ENCODE measurements at places on chromosomes 5 and 9.

DNA sequence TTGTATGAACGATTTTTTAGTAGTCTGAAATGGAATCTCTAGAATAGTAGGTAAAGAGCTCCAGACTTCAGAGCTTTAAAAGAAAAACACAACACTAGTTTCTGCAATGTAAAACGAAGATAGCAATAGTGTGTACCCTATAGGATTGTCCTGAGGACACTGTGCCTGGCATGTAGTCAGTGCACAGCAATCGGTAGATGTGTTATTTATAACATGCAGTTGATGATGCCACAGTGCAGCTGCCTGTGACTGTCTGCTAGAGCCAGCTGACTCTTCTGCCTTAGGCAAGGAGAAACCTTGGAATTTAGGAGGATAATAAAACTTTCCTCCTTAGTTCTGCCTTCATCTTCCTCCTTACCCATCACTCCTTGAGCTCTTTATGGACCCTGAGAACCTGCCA lies 27.7 kb upstream of the TMOD1 start:
- DNase-seq = no peak

DNA sequence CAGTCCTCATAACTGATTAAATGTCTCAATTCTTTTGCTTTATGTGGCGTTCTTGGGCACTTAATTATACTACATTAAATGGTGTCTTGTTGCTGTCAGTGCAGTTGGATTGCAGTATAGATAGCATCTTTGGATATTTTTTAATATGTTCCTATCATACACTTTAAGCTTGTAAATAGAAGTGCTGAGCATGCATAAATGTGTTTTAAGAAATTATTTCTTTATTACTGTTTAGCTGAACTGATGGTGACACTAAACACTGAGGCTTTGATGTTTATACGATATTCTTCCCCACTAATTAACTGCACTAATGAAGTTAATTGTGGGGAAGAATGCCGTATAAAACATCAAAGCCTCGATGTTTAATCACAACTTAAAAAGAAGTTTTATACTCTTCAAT lies 116.6 kb downstream of the TLE4 start:
- no peak for DNase-seq

DNA sequence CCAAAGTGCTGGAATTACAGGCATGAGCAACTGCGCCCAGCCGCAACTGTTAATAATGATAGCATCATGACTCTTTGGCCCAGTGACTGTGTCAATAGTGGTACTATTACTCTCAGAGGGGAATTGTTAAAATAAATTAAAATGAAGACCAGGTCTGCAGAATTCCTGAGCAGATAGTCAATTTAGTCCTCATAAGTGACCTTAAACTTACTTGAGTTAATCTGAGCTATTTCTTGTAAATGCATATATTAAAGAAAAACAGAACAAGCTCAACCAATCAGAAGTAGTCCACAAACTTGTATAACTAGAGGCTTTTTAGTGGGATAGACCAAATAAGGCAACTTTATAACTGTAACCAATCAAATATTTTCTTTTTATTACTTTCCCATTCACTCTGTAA lies 1.7 kb upstream of the RECK start:
- no peak for DNase-seq

DNA sequence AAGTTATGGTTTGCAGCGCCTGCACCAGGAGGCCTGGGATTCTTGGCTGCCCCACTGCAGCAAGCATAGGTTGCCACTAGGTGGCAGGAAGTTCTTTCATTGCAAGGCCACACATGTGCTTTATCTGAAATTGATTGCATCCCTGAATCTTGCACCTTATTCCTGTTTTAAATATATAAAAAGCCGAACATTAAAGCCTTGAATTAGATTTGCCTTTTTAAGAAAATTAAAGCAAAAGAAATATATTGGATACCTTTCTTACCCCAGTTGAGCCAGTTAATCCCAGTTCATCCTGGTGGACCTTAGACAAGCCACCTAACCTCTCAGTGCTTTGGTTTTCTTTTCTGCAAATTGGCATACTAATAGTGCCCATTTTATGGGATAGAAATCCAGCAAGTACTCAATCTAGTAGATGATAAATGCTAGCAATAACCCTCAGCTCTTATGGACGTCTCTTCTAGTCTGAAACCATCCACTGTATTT lies 6.3 kb upstream of the TRMT10B start:
- DNase-seq = peak; percentile 35

DNA sequence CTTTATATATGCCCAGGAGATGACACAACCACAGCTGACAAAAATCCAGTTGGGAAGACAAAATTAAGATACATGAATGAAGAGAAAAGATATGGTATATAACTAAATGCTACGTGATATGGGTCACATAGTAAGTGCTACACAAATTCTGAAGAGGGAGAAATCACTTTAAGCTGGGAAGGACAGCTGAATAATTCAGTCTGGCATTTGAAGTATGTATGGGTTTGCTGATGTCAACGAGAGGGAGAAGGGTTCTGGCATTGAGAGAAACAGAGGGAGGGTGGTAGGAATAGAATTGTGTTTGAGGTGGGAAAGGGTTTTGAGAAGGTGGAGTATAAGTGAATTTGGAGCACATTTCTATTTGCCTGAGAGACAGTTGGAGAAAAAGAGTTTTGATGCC lies 6.7 kb upstream of the SLIT3 start:
- DNase-seq = no peak

- no peak for DNase-seq
These were observed 365.8 kb upstream of the DAP start for GRCh38 chr5:11126844-11127243.

DNA sequence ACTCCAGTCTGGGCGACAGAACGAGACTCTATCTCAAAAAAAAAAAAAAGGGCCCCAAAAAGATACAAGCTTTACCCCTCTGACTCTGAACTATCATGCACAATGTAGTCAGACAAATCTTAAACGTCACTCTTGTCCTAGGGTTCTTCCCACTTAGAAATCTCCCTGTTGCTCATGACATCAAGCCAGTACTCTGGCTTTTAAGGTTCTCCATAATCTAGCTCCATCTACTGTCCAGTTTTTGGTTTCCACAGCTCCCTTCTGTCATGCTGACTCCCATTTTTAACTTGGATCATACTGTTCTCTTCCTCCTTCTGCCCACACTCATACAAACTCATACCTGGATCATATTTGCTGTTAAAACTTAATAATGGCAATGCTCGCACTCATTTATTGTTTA lies 156.7 kb upstream of the TLX3 start:
- no peak for DNase-seq

DNA sequence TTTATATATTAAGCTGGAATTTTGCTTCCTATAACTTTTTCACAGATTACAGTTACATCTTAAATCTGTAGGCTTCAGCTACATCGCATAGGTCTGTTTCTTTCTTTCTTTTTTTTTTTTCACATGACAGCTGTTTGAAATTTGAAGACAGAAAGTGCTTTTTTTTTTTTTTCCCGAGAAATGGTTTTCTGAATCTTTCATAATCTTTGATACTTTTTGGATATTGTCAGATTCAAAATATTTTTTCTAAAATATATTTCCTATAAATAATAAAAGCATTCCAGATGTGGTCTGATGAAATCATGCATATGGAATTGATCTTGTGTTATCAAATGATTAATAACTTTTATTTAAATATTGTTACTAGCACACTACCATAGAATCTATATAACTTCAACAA lies 212.2 kb downstream of the TAF11L14 start:
- no peak for DNase-seq

DNA sequence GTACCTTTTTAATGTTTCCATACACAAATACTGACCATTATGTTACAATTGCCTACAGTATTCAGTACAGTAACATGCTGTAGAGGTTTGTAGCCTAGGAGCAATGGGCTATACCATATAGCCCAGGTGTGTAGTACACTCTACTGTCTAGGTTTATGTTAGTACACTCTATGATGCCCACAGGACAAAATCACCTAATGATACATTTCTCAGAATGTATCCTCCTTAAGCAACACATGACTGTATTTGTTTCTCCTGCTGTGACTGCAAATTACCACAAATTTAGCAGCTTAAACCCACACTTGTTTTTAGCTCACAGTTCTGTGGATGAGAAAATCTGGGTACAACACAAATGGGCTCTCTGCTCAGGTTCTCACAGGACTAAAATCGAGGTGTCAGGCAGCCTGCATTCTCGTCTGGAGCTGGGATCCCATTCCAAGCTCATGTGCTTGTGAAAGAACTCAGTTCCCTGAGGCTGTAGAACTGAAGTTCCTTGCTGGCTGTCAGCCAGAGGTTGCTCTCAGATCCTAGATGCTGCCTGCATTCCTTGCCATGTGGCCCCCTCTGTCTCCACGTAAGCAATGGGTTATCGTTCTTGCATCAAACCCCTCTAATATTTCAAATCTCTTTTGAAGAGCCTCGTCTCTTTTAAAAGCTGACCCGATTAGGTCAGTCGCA lies 38.6 kb upstream of the PIK3R1 start:
- no peak for DNase-seq

GRCh38 chr9:19457693-19458009 lies 48.8 kb downstream of the ACER2 start:
- no peak for DNase-seq

GRCh38 chr9:79470954-79471353 lies 100.8 kb upstream of the TLE4 start:
- DNase-seq = no peak

DNA sequence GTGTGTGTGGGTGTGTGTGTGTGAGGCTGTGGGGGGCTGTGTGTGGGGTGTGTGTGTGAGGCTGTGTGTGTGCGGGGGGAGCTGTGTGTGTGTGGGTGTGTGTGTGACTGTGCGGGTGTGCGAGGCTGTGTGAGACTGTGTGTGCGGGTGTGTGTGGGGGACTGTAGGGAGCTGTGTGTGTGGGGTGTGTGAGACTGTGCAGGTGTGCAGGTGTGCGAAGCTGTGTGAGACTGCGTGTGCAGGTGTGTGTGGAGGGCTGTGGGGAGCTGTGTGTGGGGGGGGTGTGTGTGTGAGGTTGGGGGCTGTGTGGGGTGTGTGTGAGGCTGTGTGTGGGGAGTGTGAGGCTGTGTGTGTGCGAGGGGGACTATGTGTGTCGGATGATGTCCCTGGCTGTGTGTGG lies 23.2 kb downstream of the AHRR start:
- DNase-seq = no peak

DNA sequence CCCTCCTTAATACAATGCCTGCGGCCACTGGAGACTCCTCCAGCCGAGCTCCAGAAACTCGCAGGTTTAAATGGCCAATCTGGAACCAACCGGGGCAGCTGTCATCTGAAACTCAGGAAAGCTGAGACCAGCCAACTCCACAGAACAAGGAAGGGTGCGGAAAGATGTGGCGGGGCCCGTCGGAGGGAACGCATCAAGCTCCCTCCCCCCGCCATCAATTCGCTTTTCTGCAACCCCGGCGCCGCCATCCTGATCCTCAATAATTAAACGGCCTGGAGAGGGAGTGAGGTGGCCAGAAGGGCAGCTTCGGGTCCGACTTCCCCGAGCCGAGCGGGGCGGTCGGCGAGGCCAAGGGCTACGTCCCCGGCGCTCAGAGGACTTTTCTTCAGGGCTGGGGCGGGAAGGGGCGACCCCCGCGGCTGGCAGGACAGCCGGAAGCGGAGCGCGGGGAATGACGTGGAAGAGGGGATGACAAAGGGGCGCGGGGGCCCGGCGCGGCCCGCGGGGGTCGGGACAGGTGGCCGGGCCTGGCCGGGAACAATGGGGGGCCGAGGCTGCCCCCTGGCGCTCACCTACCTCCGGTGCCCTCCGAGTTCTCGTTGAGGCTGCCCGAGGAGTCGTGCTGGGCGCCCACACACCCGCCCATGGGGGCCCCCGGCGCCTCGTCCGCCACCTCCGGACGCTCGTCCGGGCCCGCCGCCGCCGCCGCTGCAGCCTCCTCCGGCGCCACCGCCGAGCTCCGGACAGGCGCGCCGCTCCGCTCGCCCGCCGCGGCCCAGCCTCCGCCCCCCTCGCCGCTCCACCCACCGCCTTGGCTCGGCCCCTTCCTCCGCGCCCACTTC lies at the start of gene UBTD2:
UBTD2 (minus strand) TSS at position 745 of the 842 bp plus-strand sequence; CDS start at position 646, 99 bp downstream.
- peak; percentile 22 for DNase-seq

DNA sequence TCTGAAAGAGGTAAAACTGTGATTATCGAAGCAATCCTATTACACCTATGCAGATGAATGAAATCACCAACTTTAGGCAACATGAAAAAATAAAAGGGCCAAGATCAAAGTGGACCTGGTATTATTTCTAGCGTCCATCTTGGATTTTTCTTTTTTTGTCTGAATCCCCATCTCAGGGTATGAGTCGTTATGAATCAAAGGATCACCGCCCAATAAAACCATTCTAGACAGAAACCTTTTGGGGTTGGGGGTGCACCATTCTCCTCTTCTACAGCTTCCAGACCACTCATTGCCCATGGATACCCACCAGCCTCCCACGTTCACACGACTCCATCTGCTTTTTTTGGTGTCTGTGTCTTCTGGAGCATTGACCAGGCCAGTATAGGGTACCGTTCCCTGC lies 33.4 kb downstream of the MAP1B start:
- DNase-seq = no peak

GRCh38 chr5:6903934-6904333 lies 190.7 kb downstream of the TENT4A start:
- DNase-seq = no peak

DNA sequence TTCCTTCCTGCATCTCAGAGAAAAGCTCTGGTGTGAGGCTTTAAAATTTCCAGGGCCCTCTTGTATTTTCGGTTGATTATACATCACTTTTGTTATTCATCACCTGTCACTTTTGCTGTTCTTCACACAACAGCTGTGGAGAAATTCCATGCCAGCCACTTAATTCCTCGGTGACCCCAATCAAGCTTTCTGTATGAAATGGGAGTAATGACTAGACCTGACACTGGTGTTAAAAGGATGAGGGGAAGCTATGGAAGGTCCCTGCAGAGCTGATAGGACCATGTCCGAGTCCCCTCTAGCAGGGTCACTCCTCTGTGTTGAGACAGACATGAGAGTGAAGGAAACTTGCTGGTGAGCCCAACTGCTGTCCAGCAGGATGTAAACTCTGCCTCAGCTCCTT lies 59.7 kb downstream of the GPR21 start:
- DNase-seq = no peak

DNA sequence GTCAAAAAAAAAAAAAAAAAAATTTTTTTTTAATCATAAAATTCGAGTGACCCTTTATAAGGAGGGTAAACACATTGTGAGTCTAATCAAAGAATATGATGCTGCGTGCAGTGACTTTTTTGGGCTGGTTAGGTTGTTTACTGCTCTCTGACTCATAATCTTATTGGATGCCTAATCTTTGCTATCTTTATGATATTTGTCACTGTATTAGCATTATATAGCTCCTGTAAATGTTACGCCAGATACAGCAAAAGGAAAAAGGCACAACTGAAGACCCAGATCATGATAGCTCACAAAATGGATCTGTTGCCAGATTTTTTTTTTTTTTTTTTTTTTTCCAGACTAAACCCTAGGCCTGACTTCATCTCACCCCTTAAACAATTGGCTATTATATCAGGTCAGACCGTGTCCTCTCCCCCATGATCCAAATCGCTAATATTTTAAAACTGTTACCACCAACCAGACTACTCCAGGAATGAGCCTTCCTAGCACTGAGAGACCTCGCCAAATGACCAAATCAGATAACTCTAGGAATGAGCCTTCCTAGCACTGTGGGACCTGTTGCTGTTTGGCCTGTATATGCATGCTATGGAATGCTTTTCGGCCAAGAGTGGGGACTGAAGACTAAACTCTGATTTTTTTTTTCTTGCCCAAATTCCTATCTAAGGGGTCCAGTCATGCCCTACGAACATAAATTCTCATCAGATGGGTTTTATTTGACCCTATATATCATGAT lies 131.7 kb upstream of the MYO10 start:
- DNase-seq = no peak

GRCh38 chr9:35757226-35757891 lies 3.3 kb upstream of the MSMP start:
- no peak for DNase-seq

GRCh38 chr5:153678617-153679329 lies 188.3 kb downstream of the GRIA1 start:
- peak; percentile 24 for DNase-seq
